ENCODE measurements at places on chromosomes 13 and 19.

DNA sequence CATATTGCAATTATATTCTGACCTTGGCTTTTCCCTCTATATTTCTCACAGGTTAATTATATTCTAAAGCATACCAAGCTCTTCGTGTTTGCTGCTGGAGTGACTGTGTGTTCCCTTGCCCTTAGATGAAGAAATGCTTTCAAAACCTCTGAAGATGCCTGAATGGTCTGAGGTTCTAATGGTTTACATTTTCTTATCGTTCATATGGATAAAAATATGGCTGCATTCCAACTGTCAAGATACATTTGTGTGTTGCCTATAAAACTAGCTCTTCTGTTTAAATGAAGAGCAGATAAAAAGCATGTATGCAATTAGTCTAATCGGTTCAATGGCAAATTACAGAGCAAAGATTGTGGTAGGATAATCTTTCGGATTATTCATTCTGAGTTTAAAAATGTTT is 68.4 kb upstream of the ANKRD10 start:
- DNase-seq: no peak

- DNase-seq: no peak
These were observed 18.7 kb upstream of the AURKC start for GRCh38 chr19:57212109-57212508.

DNA sequence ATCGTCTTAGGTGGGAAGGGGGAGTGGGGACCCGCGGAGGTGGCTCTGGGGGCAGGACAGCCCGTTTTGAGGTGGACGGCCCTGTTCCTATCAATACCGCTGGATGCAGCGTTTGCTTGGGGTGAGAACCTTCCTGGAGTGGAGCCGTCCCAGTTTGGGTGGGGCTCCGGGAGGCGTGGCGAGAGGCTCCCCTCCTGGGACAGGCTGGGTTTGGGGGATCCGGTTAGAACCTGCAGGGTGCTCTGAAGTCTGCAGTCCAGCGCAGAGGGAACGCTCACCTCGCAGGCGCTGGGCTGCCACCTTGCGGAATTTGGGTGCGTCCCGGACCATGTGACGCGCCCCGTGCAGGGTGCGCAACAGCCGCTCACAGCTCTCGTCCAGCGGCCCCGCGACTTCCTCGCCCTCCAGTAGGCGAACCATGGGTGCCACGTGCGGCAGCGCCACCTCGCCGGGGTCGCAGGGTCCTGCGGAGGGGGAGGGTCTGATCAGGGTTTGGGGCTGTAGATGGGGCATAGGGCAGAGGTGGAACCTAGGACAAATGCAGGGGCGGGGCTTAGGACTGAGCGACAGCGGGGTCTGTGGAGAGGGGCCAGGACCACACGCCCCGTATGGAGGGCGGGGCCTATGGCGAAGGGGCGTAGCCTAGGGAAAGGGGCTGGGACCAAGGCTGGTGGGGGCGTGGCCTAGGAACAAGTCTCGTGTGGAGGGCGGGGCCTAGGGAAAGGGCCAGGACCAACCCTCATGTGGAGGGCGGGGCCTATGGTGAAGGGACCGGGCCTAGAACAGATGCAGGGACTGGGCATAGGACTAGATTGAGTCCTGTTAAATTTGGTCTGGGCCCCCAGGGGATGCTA is 13.8 kb downstream of the SH2D3A start:
- no peak for DNase-seq

- DNase-seq: no peak
These were observed 49.7 kb downstream of the COMP start for GRCh38 chr19:18741124-18742121.

GRCh38 chr13:83752141-83752540 is 130.1 kb downstream of the SLITRK1 start:
- DNase-seq: no peak

GRCh38 chr19:36245210-36246005 is 30.5 kb downstream of the ZNF146 start:
- DNase-seq: no peak

GRCh38 chr13:86725105-86725504 is 925.9 kb upstream of the SLITRK6 start:
- no peak for DNase-seq

GRCh38 chr19:41951686-41952172 is 7.4 kb downstream of the RABAC1 start:
- DNase-seq: no peak

- DNase-seq: no peak
These were observed 2.4 kb downstream of the SHANK1 start for GRCh38 chr19:50717026-50717723.

DNA sequence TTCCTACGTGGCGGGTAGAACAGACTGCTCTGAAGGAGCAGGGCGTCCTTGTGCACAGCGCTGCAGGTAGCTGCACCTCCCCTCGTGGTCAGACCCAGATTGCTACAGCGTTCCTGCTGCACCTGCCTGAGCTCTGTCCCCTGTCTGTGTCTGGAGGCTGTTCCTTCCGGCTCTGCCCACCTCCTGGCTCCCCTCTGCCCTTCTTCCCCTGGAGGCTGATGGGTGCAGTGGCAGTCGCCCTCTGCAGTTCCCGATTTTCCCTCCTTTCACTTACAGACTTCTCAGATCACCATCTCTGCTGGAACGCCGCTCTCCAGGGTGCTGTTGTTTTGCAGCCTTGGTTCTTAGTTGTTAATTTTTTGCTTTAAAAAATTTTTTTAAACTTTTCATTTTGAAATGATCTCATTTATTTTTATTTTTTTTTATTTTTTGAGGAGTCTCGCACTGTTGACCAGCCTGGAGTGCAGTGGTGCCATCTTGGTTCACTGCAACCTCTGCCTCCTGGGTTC is 53.6 kb downstream of the SMARCA4 start:
- DNase-seq: no peak

DNA sequence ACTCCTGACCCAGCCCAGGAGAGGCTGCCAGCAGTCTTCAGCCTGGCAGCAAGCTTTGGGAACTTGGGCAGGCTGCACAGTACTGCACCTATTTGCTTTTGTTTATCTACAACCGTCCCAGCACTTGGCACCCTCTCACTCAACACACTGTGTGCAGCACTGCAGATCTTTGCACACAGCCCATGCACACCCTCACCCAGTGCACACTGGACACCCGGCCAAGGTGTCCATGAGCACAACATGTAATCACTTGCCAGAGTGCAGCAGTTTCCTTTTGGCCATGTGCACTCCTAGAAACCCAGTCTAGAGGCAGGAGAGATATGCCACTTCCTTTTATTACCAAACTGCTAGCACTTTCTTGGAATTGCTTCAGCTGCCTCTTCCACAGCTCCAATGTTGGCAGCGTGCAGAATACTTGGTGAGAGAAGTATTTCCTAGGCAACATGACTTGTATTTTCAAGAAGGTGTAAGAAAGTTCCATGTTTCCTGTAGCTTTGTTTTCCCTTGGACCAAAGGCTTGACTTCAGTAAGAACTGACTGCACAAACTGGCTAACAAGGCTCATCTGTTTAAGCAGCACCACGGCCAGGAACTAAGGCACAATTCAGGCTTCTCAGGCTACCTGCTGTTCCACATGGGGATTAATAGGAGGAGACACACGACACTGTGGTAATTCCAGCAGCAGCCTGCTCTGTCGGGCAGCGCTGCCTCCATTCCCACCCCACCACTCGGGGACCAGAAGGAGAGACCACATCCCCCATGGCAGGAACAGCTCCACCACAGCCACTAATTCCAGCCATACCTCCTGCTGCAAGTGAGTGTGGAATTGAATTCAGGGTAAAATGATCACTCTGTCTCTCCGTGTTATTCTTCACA is 15.3 kb downstream of the ATP7B start:
- DNase-seq: no peak

GRCh38 chr13:105952973-105953290 is 582.5 kb downstream of the EFNB2 start:
- no peak for DNase-seq

DNA sequence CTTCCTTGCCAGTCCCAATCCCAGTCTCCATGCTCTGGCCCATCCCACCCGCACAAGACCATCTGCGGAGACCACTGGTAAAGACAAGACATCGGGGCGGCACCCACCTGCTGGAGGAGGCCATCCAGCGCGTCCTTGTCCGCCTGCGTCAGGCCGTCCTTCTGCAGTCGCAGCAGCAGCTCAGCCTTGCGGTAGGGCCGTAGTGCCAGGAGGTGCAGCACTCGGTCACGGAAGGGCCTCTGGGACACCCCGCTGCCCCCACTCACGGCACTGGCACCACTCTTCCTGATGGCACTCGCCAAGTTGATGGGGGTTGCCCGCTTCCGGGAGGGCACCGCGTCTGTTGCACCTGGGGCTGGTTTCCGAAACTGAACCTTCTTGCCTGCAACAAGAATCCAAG is 23.5 kb upstream of the ISYNA1 start:
- no peak for DNase-seq

GRCh38 chr13:32330441-32330840 is 15.1 kb downstream of the BRCA2 start:
- no peak for DNase-seq

GRCh38 chr19:34368338-34368737 is 3.3 kb downstream of the GPI start:
- no peak for DNase-seq

GRCh38 chr19:57267291-57267690 is 13.0 kb upstream of the ZNF460 start:
- DNase-seq: no peak

GRCh38 chr19:31448221-31448657 is 99.0 kb upstream of the TSHZ3 start:
- DNase-seq: no peak

DNA sequence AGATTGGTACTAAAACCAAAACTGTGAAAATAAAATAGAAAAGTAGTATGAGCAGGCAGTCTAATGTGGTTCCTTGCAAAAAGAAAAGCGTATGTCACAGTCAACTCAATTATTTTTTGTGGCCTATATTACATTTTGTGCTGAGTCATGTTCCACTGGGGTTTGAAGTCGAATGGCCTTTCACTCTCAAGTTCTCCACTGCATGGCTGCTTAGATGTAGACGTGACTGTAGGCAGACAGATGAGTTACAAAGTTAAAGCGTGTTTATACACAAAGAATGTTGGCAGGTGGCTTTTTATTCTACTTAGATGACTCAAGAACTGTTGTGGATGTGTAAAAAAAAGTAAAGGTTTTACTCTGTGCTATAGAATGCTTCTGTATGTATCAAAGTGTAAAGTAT is 133.9 kb downstream of the SLITRK6 start:
- DNase-seq: no peak

DNA sequence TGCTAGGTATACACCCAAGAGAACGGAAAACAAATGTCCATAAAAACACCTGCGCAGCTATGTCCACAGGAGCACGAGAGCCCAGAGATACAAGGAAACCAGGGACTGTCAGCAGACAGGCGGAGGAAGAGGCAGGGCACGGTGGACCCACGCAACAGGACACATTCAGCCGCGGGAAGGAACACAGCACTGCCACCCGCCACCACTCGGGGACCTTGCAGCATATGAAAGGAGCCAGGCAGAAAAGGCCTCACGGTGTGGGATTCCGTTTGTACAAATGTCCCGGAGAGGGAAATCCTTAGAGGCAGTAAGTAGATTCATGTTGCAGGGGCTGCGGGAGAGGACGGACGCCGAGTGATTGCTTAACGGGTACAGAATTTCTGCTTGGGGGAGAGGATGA is 7.8 kb downstream of the HSPBP1 start:
- no peak for DNase-seq

DNA sequence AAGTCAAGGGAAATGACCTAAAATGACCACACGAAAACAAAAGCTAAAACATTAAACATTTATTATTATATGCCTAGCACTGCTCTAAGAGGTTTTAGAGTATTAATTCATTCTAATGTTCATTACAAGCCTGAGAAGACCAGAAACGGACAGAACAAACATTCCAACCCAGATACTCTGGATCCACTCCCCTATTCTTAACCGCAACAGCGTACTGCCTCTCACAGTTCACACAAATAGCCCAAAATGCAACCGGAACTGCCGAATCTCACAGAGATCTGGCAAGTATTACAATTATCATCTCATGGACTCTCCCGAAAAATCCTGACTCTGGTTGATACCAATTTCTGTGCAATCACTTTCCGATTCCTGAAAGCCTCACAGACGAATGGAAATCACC is 1.4 kb downstream of the ZNF780B start:
- DNase-seq: no peak

GRCh38 chr13:27367570-27367969 is 56.8 kb upstream of the GTF3A start:
- no peak for DNase-seq

GRCh38 chr19:30371161-30371836 is 885 bp upstream of the ZNF536 start:
- no peak for DNase-seq

GRCh38 chr19:36528921-36529518 is 949 bp upstream of the ZNF260 start:
- no peak for DNase-seq
